ENCODE measurements at places on chromosomes 7 and 10.

DNA sequence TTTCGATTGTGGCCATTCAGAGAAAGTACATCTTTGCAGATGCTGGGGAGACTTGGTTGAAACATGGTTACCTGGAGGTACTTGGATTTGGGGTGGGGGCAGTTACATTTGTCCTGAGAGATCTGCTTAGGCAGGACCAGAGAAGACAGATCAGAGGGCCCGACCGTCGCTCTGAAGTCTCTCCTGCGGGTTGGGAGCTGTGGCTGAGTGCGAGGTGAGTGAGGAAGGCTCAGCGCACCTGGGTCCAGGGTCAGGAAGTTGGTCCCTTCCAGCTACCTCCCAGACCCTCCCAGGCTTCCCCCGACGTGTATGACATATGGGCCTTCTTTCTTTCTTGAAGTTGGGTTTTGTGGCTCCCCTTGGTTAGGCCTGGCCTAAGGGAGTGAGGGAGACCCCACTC is 56.3 kb downstream of the LHPP start:
- DNase-seq: no peak

DNA sequence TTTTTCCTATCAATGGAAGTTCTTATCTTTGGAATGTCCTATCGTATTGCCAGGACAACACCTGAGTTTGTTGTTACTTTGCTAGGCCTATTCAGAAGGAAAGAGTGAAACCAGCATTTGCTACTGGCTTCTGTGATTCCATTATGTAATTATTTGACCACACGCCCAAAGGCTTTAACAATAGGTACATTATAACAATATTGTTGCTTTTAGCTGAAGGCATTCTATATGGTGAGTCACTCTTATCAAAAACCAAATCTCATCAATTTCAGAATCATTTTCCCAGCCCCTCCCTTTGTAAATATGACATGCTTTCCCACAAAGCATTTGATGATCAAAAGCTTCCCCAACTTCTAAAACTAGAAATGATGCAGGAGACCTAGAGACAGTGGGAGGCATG is 294.4 kb upstream of the NEBL start:
- DNase-seq: no peak

DNA sequence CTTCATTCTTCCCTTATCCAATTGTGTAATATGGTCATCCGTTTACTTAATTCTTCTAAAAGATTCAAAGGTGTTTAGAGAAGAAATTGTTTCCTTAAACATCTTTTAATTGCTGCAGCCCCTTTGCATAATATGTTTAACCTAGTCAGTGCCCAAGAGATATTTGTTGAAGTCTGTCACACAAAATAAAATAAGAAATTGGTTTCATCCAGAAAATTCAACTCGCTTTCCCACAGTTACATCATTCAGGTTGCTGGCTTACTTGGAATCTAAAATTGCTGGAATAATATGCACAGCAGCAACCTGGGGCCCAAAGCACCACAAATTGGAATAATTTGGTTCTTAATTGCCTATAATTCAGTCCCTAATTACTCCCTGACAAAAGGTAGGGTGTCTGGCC is 155.1 kb upstream of the ETV1 start:
- no peak for DNase-seq

GRCh38 chr7:101243646-101244374 is 1.1 kb downstream of the FIS1 start:
- DNase-seq: no peak

DNA sequence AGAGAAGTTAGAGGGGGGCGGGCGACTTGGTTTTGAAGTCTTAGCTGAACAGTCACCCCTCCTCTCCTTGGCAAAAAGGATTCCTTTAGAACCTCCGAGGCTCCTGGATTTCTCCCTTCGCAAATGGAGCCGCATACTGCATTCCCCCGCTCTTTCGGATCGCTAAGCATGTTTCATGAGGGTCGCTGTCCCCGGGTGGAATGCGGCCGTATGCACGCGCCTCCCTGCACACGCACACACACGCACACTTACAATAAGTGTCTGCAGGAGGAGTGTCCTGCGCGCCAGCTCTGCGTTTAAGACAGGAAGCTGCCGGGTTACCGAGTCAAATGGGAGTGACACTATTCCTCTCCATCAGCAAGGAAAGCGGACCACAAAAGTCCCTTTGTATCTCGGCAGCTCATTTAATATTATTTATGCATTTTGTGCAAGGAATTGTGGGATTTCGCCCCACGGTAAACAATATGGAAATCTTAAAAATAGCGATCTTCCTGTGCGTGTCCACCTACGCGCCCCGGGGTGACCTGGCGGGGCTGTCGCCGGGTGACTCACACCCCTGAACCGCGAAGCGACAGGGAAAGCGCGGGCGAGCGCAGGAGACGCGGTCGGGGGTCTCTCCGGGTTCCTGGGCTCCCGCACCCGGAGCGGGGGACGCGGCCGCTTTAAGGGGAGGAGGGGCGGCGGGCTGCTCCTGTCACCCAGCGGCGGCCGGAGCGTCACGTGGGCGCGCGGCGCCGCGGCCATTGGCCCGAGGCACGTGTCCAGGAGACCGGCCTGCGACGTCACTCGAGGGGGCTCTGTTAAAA is 988 bp upstream of the EN2 start:
- peak; percentile 4 for DNase-seq

- no peak for DNase-seq
Measured at GRCh38 chr10:1662438-1663025, 74.8 kb downstream of the ADARB2 start.

DNA sequence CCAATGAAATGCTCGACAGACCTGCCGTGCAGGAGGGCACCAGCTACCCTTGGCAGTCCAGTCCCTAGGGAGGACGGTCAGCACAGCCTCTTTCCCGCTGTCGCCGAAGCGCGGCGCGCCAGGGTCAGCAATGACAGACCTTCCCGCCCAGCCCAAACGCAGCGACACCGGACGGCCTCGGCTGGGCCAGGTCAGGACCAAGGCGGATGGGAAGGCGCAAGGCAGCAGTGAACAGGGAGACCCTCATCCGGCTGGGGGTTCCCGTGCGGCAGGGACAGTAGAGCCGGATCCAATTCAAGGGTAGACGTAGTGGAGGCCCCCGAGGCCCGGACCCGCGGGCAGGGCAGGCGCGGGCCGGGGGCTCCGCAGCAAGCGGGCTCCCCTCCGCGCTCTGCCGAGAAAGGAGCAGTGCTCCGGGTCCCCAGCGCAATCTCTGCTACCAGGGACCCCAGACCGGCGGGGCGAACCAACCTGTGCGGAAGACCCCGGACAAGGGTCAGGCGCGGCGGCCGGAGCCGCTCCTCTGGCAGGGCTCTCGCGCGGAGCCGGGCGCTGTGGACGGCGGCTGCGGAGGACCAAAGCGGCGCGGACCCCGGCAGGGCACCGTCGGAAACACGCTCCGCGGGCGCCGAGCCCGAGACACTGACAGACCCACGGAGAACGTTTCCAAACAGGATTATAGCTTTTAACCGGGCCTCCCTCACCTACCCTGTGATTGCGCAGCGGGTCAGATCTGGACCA is at the start of gene SEC31B:
SEC31B (minus strand) TSS at position 551 of the 741 bp plus-strand sequence. CDS start 2,909 bp downstream, outside the sequence.
- DNase-seq: no peak

DNA sequence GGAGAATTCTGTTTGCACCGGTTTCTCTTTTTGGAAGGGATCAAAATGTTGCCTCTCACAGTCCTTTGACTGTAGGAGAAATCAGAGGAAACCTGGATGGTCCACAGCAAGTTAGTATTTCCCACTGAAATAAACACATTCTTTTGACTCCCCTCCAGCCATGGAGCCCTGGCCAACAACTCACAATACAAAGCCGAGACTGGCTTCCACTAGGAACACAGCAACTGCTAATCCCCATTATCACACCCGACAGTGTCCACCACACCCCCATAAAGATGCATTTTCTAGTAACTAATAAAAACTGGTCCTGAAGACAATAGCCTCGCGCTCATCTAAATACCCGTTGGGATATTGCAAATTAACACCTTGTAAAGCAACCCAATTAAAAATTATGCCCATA is 798 bp upstream of the MACROH2A2 start:
- no peak for DNase-seq

DNA sequence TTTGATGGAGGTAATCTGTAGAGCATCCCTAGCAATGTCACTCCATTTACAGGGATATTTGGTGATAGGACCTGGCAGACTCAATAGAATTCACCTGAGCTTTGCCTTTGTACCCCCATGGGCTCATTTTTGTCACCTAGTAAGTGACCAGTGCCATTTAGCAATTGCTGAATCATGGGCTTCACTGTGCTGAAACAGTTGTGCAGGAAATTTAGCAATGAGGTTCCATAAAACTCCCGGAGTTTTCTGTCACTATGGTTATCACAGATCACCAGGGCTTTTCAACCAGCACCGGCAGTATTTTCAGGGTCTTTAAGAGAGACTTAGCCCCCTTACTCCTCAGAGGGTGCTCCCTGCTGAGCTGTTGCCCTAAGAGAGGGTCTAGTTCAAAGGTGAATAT is 40.2 kb downstream of the FAS start:
- no peak for DNase-seq
